ENCODE measurements at places on chromosomes 16 and 17. TPM values are rescaled to one million over a fixed set of nuclear protein-coding genes. Genes with fewer than 3 reads are reported as not detected.

Gene CCL17
- polyA plus RNA-seq, result not detected

Gene CCT6B
- polyA plus RNA-seq, result 1.3 TPM

Gene LRRC36
- polyA plus RNA-seq, result not detected

Gene CETP
- 0.25 TPM for polyA plus RNA-seq

Gene PLA2G10
- not detected for polyA plus RNA-seq

Gene NECAB2
- not detected for polyA plus RNA-seq

Gene MEOX1
- polyA plus RNA-seq, result 1.5 TPM

Gene SPIRE2
- polyA plus RNA-seq, result 0.35 TPM

Gene SCARF1
- polyA plus RNA-seq, result not detected

Gene DBNDD1
- polyA plus RNA-seq, result 12.2 TPM

Gene KRT24
- polyA plus RNA-seq, result not detected

Gene CES5A
- polyA plus RNA-seq, result not detected

Gene MRC2
- 1.0 TPM for polyA plus RNA-seq

Gene FNDC8
- polyA plus RNA-seq, result not detected

Gene GNG13
- polyA plus RNA-seq, result not detected

Gene ORAI3
- polyA plus RNA-seq, result 17.8 TPM

Gene DEXI
- polyA plus RNA-seq, result 51.0 TPM

Gene KRTAP1-5
- polyA plus RNA-seq, result not detected

Gene DNAH17
- polyA plus RNA-seq, result 1.5 TPM

Gene ZNF75A
- 31.0 TPM for polyA plus RNA-seq

Gene GOSR2
- 58.7 TPM for polyA plus RNA-seq

Gene TMEM132E
- polyA plus RNA-seq, result 0.28 TPM

Gene CXCL16
- polyA plus RNA-seq, result 4.4 TPM

Gene SEPTIN12
- not detected for polyA plus RNA-seq

Gene TRPV3
- polyA plus RNA-seq, result not detected

Gene CEP95
- 16.6 TPM for polyA plus RNA-seq

Gene DNAJA3
- polyA plus RNA-seq, result 73.0 TPM

Gene HBA2
- polyA plus RNA-seq, result not detected

Gene COPZ2
- 0.99 TPM for polyA plus RNA-seq

Gene EFCAB5
- polyA plus RNA-seq, result 0.25 TPM

Gene SULT1A2
- polyA plus RNA-seq, result 0.38 TPM

Gene TMC8
- 94.4 TPM for polyA plus RNA-seq

Gene TNFSF12
- polyA plus RNA-seq, result 36.1 TPM

Gene AOC3
- not detected for polyA plus RNA-seq

Gene CORO7
- polyA plus RNA-seq, result 29.6 TPM
